ENCODE measurements at places on chromosomes 12 and 14.

DNA sequence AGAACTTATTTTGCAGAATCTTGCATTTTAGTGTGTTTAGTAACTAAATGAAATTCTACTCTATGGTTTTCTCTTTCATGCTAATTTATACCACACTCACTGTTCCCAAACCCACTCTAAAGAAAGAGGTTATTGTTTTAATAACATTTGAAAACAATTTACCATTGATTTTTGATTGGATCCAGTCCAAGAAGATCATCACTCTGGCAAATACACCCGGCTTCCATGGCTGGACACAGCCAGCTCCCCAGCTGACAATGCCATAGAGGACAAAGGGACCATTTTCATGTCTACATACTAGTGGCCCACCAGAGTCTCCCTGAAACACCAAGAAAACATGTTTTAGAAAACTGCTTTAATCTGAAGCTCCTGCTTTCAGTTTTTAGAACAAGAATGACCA is 42.4 kb downstream of the OVCH1 start:
- DNase-seq: no peak

DNA sequence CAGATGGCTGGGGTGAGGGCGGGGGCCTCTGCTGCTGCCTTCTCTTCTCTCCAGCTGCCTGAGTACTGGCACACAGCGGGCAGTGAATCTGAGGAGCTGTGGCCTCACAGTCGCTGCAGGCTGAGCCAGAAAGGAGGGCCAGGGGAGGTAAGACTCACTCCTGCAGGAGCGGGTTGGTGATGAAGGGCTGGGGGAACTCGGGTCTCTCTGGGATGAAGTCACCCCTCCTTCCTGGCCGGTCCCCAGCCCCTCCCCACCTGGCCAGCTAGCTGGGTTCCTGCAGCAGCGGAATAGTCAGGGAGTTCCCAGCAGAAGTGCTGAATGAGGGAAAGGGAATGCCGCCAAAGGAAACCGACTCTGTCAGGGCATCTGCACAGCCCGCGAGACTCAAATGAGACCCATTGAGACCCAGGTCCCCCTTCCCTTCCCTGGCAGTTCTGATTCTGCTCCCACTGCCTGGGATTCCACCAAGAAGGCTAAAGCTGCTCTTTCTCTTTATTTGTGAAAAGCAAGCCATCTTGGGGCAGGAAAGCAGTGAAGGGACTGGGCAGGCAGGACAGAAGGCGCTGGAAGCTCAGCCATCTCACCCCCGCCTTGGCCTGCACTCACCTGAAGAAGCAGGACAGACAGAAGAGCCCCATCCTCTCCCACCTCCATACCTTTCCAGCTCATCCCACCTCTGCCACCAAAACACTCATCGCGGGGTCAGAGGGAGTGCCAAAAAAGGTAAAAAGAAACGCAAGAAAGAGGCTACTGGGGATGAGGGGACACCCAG is 5.3 kb downstream of the NGB start:
- DNase-seq: no peak

- no peak for DNase-seq
Measured at GRCh38 chr12:22283006-22283506, 51.5 kb downstream of the ST8SIA1 start.

DNA sequence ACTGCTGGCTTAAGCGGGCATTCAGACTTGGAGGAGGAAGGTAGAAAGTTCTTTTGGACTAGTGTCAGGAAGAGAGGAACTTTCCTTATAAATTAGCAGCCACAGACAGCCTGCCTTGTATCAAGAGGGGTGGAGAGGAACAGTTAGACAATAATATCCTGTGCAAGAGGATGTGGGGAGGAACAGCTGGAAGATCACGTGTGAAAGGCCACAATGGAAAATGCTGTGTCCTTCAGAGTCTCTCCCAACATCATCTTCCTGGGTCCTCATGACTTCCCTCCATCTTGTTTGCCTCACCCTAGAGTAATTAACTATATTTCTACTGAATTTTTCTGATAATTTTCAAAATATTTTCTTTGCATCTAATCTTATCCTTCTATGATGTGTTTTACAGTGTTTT is 117.4 kb downstream of the MGAT4C start:
- no peak for DNase-seq

GRCh38 chr14:65888677-65889076 is 476.1 kb downstream of the FUT8 start:
- DNase-seq: no peak

GRCh38 chr14:88559852-88560251 is 3.0 kb upstream of the ZC3H14 start:
- no peak for DNase-seq

DNA sequence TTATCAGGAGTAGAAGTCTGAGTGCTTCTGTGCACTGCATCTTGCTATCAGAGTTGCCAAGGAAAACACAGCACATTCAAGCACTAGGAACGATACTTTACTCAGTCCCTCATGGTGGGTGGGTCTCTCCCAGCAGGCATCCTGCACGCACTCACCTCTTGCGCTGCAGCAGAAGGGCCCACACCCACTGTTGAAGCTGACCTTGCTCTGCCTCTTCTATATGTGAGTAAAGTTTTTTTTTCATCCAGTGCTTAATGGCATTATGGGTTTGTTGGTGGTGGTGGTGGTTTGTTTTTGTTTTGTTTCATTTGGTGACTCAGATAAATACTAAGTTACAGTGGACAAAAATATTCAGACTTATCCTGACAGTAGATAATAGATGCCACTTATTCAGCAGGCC is 348.5 kb downstream of the EGLN3 start:
- no peak for DNase-seq

- DNase-seq: no peak
Measured at GRCh38 chr12:105951732-105952131, 187.0 kb downstream of the NUAK1 start.

GRCh38 chr12:6049587-6049986 is 74.9 kb downstream of the VWF start:
- DNase-seq: no peak

DNA sequence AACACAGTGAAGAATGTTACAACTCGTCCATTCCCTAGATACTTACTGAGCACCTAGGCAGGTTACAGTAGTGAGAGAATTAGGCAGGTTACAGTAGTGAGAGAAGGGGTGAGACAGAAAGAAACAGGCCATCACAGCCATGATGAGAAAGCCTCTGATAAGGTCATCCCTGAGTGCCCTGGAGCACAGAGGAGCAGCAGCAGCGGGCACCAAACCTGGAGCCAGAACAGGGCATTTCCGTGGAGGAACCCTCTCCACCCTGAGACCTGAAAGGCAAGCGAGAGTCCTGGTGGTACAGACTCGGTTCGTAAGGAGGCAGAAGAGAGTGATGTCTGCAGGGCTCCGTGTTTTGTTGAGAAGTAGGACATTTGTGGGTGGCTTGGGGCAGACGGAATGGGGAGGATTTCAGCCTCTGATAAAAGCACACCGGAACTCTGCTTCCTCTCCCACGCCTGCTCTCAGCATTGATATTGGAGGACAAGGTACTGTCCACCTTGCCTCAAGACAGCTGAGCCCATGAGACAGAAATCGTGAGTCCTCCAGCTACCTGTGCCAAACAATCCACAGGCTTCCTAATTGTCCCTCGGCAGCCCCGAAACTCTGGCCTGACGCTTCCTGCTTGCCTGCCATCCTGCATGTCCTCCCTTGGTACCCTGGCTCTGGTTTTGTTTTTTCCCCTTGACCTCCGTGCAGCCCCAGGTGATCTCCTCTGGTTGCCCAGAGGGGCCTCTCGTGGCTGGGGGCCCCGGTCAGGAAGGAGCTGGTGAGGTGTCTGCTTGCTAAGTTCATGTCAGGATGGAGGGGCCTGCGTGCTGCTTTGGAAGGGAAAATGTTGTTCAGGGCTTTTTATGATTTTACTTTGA is 136.1 kb downstream of the GCH1 start:
- no peak for DNase-seq

GRCh38 chr14:89013098-89013504 is 188.7 kb downstream of the TTC8 start:
- no peak for DNase-seq

DNA sequence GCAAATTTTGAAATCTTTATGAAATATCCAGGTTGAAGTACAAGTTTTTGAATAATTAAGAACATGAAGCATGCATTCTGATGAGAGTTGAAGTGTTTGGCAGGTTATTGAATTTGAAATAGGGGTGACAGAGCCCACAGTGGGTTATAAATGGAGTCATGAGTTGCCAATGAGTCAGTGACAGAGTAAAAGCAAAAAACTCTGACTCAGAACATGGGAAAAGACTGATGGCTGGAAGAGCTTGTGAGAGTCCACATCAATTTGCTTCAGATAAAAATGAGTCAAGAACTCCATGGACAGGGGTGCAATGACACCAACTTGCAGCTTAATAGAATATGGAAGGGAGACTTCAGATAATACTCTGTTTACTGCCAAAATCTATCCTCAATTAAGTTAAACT is 105.3 kb downstream of the SLC6A15 start:
- DNase-seq: no peak

GRCh38 chr14:26729851-26730250 is 132.0 kb upstream of the NOVA1 start:
- DNase-seq: no peak

DNA sequence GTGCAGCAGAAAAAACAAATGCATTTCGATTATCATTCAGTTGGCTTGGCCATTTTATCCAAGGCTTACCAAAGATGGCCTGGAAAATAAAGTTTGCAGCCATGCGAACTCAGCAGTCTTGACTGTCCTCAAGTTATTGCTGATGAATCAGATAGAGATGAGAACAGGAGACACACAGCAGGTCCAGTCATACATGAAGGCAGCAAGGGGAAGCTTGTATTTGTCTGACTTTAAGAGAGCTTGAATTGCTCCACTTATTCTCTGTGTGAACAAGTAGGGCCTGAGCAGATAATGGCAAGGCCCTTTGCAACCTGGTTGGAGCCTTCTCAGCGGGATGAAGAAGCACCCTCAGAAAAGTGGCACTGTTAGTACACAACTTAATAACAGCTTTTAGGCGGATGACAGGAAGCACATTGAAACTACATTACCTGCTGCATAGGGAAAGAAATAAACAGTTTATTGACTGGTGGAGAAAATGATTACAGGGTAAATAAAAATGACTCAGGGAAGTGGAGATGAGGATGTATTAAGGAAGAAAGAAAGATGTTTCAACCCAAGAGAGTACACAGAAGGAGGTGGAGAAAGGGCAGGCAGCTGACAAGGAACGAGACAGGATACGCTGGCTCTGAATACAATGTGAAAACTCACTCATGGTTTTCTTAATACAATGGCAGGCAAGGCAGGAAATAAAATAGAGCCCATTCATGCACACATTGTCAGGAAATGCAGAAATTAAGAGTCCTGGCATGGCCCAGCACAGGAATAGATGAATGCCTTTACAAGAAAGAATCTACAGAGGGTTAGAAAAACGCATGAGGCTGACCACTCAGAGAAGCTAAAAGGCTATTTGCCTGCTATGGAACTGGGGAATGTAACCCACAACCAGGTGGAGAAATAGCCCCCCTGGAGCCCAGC is 128.4 kb downstream of the GALC start:
- peak; percentile 52 for DNase-seq

DNA sequence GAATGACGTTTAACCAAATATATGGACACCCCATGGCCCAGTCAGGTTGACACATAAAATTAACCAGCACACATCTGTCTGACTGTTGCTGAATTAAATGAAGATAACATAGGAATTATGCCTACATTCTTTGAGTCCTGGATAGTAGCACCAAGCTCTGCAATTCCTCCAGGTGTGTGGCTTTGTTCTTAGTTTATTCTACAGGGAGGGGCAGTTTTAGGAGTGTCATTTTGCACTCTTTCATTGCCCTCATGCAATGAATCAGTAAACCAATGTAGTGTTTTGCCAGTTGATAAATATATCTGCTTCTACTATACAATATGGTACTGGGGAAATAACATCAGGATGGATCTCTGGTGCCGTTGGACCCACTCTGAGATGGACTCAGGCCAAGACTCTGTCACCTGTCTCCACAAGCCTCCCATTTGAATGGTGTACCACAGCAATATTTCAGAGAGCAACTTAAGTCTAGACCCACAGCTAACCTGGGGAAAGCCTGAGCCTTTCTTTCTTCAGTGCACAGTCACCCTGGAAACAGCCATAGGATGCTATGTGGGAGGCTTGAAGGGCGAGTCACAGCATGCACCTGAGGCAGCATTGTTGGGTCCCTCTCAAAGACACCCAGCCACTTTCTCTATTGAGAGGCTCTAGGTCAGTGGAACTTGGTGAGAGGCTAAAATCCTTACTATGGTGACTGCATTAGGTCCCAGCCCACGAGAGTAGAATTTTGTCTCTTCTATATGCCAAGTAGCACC is 73.2 kb downstream of the ANO4 start:
- no peak for DNase-seq

DNA sequence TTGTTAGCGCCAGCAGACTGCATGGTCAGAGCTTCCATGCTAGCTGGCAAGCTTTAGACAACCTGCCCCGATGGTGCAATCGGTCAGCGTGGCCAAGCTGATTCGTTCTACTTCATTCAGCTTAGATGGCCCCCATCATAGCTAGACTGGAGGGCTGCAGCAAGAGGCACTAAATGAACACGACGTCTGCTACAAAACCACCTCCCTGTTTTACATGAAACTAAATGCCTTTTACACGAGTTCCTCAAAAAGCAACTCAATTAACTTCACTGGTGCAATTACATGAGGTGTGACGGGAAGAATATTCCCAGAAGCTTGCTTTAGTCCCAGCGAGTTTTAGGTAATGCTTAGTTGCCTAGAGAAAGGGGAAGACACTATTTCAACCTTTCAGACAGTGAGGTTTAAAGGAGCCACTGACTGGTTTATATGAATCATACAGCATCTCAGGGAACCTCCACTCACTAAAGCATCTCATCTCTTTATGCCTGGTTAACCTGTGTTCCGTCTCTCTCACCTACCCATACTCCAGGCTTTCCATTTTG is 8.4 kb downstream of the NIN start:
- no peak for DNase-seq

GRCh38 chr12:2265461-2266167 is 212.8 kb downstream of the CACNA1C start:
- DNase-seq: no peak

All from NCI-H2081 (cell line).